Left lung (tissue), 14 donors: ENCODE measurements at places on chromosomes 16 and 17.

- DNase-seq = no peak
Measured at GRCh38 chr17:62802561-62803205, 5.4 kb downstream of the MARCHF10 start.

DNA sequence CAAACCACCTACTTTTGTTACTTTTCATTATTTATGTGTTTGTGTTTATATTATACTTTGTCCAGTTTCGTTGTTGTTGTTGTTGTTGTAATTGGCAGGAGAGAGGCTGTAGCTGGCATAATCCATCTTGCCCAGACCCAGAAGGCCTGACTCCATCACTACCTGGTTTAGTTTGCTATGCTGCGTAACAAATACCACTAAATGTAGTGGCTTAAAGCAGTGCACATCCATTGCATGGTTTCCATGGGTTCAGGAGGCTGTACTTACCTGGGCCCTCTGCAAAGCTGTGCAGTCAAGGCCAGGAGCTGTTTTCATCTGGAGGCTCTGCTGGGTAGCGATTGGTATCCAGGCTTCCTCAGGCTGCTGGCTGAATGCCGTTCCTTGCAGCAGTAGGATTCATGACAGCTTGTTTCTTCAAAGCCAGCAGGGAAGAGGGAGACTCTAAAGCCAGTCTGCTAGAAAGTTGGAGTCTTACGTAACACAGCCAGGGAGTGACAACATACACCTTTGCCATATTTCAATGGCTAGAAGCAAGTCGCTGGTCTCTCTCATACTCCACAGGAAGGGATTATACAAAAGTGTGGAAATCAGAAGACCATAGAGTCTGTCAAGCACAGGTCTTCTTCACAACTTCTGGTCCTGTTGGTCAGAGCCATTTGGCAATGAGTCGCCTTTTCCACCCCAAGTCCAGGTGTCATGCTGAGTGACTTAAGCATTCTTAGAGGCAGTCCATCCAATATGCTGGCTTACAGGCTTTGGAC, 41.1 kb downstream of the TNRC6C start:
- no peak for DNase-seq

- no peak for DNase-seq
Measured at GRCh38 chr16:72202014-72202413, 30.1 kb upstream of the PMFBP1 start.

DNA sequence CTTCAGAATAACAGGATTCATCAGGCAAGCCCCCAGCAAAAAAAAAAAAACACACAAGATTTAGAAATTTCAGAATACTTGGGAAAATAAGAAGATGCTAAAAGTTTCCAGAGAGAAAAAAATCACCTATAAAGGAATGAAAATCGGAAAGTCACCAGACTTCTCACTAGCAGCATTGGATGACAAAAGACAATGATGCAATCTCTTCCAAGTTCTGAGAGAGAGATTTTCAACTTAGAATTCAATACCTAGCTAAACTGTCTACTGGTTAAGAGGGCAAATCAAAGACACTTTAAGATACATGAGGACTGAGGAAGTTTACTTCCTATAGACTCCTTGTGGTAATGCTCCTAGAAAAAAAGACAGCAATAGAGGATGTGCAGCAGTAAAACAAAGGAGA, 23.9 kb upstream of the TNS4 start:
- DNase-seq = no peak

DNA sequence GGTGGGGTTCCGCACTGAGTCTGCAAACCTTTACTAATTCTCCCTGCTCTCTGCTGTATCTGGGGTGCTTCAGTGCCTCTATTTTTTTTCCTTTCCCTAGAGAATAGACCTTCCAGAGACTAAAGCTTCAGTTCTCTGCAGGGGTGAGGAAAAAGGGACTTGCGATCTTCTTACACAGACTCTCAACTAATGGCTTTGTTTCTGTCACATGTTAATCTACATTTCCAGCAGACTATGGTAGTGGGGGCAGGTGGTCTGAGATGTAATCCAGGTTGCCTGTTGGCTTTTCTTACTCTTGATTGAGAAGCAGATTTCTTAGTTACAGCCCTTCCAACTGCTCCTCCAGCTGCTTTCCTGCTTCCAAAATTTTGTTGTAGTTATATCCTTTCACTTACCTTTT, 229.0 kb upstream of the NLRP1 start:
- DNase-seq = no peak

- DNase-seq = no peak
Measured at GRCh38 chr17:48484256-48484655, 46.6 kb downstream of the HOXB1 start.

GRCh38 chr17:17342242-17342945, 39.2 kb downstream of the NT5M start:
- DNase-seq = no peak

GRCh38 chr17:43855061-43855460, 8.1 kb downstream of the CD300LG start:
- no peak for DNase-seq

- no peak for DNase-seq
Measured at GRCh38 chr17:30000755-30001257, 59.4 kb downstream of the EFCAB5 start.

- no peak for DNase-seq
Measured at GRCh38 chr16:11914210-11915113, 1.3 kb downstream of the GSPT1 start.

DNA sequence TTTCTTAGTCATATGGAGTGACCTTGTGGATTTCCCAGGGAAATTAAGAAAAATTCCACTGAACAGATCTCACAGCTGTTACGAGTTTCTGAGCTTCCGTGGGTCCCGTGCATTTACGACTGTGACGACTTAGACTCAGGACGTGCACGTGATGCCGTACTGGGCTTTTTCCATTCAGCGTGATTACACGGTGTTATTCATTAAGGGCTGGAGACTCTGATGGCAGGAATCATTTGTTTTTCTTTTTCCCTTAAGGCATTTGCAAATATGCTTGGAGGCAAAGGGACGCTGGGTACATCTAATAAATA, 57.2 kb downstream of the TBC1D16 start:
- no peak for DNase-seq

- no peak for DNase-seq
Measured at GRCh38 chr16:2531371-2531695, at the start of gene CEMP1. TSS of gene CEMP1 (minus strand) at chr16:2531408. CDS start at chr16:2531073, 335 bp downstream.

DNA sequence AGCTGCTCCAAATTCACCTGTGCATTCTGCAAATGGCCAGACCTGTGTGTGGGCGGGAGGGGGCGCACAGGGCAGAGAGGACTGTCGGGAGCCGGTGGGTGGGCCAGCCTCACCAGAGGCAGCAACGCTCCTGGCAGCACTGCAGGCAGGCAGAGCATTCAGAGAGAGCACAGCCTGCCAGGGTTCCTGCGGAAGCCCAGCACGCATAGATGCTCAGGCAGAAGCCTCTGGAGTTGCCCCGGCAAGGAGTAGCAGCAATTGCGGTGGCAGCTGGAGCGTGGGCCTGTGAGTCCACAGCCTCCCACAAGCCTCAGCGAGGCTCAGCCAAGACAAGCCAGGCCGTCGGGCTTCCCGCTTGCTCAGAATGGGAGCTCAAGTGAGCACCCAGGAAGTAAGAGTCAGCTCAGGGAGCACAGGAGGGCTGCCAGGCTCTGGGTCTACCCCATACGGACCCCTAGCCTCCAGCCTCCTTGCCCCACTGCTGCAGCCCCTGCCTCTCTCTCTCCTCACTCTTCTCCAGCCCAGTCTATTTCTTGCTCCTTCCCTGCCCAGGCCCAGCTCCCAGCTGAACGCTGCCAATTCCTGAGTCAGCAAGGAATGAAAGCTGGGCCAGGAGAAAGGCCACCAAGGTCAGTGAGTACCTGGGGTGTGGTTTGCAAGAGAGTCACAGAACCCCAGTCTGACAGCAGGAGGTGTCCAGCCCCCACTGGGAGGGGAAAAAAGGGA, 9.6 kb downstream of the EMC6 start:
- no peak for DNase-seq

DNA sequence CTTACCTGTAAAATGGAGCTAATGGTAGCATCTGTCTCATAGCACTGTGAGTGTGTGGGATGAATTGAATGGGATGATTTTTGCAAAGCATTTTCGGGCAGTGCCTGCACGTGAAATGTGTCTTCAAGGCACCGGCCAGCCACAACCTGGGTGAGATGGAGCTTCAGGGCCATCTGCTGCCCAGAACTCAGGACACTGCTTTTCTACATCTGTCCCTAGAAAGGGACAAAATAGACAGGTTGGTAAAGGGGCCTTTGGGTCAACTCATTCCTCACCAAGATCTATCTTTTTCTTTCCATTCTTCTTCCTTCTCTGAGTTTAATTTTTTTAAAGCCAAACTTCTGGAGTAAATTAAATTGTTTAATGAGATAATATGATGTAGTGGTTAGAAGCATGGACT, 106.5 kb downstream of the UTP18 start:
- DNase-seq = no peak

- DNase-seq = peak; percentile 87
Measured at GRCh38 chr17:50935221-50935995, 69.3 kb upstream of the TOB1 start.

DNA sequence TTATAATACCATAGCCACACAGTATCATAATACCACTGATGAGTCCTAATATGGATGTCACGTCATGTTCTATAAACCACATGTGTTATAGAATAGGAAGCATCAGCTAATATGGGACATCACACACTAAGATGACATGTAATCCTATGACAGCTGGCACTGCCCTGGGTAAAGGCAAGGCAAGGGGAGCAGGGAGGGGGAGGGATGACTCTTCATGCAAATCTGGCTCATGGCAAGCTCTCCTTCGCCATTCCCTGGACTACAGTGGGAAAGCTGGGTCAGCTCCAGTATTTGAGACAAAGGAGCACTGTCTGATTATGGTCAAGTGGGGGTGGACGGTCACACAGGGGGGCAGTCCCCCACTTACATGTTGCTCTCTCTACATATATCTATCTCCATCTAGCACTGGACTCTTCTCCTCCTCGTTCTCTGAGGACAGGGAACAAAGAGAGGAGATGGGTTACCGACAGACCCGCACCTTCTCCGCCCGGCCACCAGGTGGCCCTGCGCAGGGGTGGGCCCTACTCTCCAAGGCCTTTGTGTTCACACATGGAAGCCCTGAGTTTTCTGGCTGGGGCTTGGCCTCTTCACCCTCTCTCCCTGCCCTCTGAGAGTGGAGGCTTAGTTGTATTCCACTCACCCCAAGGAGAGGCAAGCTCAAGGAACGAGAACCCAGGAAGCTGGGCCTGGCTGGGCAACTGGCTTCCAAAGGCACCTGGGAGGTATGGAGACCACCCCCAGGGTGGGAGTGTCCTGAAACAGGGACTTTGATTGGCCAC, 23.4 kb upstream of the MPO start:
- DNase-seq = peak; percentile 44

DNA sequence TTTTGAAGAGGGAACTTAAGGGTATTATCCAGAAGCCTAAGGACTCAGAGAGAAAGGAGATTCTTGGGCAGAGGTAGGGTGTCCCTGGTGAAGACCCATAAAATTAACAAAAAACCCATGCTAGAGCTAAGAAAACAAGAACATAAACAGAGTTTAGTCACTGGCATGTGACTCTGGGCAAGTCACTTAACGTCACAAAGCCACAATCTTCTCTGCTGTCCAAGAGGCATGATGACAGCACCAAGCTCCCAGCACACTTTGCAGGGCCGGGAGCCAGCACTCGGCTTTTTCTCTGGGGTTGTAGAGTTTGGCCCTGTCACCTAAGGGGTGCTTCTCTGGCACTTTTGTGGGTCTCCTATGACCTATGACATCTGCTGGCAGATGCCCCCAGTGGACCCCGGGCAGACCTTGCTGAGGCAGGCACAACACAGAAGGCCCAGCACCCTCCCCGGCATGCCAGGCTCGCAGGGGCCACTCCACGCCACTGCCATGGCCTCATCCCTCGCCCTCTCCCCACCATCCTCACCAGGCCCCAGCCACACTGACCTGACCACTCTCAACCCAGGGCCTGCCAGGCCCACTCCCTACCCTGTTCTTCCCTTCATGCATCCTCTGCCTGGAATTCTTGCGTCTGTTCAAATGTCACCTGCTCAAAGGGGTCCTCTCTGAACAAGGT, 69.8 kb downstream of the DYNLRB2 start:
- no peak for DNase-seq

DNA sequence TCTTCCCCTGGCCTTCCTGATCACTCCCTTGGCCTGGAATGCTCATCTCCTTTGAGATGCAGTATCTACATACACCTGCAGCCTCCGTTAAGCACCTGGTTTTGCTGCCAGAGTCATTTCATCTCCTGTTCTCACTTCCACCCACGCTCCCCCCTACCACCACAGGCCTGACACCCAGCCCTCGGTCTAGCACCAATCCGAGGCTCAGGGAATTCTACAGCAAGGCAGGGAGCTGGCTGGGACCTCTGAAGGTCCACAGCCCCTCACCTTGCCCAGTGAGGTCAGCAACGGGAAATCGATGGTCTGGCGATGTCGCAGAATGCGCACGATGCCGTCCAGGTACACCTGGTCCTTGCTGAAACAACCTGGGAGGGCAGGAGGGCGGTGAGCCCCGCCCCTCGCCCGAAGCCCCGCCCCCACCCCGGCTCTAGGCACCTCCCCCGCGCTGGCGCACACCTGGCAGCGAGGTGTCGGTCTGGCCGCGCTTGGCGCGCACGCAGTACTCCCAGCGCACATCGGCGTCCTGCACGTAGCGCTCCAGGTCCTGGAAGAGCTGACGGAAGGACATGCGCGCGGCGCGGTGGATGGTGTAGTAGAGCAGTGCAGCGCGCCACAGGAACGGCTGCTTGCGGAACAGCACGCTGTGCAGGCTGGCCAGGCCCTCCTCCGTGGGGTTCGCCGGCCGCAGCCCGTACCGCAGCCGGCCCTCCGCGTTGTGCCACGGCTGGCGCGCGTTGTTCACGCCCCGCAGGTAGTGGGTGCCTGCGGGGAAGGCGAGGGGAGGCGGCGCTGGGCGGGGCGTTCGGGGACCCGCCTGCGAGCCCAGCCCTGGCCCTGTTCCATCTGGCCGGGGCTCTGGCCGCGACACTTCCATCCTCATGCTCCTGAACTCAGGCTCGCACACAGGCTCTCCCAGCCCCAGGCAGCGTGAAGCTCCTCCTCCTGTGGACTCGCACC, 5.7 kb downstream of the MATCAP1 start:
- DNase-seq = peak; percentile 81

DNA sequence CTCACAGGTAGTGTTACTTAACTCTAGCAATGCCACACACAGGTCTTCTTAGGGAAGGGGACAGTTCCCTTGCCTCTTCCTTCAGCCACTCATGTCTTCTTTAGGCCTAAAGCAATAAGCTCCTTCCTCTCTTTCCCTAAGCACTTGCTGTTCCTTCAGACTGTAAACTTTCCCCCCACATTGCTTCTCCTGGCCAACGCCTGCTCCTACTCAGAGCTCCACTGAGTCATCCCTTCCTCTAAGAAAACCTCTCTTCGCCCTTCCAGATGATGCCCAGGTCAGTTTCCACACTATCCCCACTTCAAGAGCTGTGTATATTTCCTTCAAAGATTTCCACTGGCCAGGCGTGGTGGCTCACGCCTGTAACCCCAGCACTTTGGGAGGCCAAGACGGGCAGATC, 12.5 kb upstream of the EPOP start:
- DNase-seq = no peak
